ENCODE measurements at places on chromosomes 4 and X.

- DNase-seq = no peak
Observed at GRCh38 chrX:118383120-118383519, 37.2 kb downstream of the WDR44 start.

DNA sequence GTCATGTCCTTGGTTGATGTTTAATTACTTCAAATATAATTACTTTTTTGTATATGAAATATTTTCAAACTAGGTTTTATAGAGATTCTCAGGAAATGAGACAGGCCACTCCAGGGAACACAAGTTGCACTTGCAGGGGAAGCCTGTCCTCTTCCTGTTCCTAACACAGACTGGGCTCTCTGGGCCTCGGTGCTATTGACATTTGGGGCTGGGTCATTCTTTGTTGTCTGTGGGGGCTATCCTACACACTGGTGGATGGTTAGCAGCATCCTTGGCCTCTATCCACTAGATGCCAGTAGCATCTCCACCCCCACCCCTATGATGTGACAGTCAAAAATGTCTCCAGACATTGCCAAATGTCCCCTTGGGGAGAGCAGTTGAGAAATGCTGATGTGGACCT is 49.3 kb upstream of the MAP3K15 start:
- no peak for DNase-seq

DNA sequence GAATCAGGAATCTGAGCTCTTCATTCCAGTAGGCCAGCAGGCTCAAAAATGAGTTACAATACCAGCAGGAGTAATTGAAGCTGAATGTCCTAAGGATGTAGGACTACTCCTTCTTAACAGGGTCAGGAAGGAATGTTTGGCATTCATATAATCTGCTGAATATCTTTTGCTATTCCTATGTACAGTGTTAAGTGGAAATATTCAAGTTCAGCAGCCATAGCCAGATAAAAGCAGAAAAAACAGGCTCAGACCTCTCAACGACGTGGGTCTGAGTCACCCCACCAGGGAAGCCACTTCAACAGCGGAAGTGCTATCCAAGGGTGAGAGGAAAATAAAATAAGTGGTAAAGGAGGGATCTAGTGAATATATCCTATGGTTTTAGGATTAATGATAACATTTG is 577.0 kb downstream of the SPOCK3 start:
- DNase-seq = peak; percentile 83

- no peak for DNase-seq
Observed at GRCh38 chr4:89352541-89352940, 44.9 kb upstream of the GPRIN3 start.

DNA sequence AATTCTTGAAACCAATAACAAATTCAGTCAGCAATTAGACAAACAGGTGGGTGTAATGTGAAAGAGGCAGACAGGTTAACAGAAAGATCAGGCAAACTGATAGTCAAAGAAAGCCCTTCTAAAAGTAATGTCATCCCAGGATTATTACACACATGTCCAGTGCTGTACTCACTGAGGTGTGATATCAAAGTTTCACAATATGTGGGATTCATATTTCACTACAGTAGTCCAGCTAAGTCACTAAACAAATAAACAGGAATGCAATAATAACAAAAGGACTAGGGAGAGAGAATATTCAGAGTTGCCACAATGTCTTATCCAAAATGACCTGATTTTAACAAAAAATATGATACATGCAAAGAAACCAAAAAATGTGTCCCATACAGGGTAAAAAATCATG is 787.5 kb downstream of the FSTL5 start:
- no peak for DNase-seq

GRCh38 chrX:134847133-134847532 is 143.7 kb upstream of the SMIM10 start:
- no peak for DNase-seq

- DNase-seq = no peak
Observed at GRCh38 chr4:151644622-151645021, 116.2 kb downstream of the GATB start.

DNA sequence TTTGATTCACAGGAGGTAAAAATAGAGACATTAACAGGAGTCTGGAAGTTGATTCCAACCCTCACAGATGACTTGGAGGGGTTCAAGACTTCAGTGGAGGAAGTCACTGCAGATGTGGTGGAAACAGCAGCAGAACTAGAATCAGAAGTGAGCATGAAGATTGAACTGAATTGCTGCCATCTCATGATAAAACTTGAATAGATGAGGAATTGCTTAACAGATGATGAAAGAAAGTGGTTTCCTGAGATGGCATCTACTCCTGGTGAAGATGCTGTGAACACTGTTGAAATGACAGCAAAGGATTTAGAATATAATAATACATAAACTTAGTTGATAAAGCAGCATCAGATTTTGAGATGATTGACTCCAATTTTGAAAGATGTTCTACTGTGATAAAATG is 76.5 kb downstream of the RELL1 start:
- DNase-seq = no peak

GRCh38 chr4:7618361-7618760 is 183.6 kb upstream of the PSAPL1 start:
- DNase-seq = no peak

- no peak for DNase-seq
Observed at GRCh38 chr4:132386130-132386529, 763.0 kb upstream of the PCDH10 start.

GRCh38 chr4:151667048-151667447 is 93.8 kb downstream of the GATB start:
- peak; percentile 81 for DNase-seq

GRCh38 chrX:38678183-38678582 is 116.8 kb downstream of the TSPAN7 start:
- no peak for DNase-seq

- peak; percentile 60 for DNase-seq
Observed at GRCh38 chrX:44675362-44676024, 132.8 kb upstream of the FUNDC1 start.

DNA sequence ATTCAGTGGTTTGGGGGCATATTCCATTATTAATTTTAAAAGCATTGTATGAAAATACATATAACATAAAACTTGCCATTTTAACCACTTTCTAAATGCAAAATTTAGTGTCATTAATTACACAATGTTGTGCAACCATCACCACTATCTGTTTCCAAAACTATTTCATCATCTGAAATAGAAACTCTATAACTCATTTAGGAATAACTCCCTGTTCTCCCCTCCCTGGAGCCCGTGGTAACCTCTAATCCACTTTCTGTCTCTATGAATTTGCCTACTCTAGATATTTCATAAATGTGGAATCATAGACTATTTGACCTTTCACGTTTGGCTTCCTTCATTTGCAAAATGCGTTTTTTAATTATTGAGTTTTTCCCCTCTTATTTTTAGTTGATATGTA is 101.4 kb upstream of the GPC4 start:
- no peak for DNase-seq

DNA sequence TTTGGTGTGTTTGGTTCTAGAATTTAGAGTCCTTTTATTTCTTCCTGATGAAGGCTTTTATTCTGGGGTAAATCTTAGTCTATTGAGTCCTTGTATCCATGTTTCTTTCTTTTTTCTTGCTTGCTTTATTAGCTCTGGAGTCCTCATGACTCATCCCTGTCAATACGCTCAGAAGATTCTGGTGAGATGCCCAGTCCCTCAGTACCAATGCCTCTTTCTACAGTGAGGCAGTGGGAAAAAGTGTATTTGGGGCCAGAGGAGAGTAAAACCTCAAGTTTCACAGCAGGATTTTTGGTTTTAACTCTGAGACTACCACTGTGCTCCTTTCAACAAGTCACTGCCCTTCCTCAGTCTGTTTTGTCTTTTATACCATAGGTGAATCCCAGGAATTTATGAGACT is 368.0 kb downstream of the GBA3 start:
- DNase-seq = no peak

GRCh38 chr4:104128850-104129213 is 365.9 kb downstream of the CXXC4 start:
- no peak for DNase-seq

DNA sequence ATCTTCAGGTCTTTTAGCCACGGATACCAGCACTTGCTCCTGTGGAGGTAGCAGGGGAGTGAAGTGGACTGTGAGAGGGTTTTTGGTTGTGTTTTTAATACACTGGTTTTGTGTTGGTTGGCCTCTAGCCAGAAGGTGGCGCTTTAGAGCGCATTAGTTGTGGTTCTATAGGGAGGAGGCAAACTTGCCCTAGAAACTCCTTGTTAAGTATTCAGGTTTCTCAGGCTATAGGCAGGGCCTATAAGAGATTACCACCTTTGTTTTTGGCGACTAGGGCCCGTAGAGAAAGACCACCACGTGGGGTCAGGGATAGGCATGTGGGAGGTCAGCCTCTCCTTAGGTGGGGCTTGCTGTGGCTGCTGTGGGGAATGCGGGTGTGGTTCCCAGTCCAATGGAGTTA is 221.6 kb upstream of the SPANXN4 start:
- no peak for DNase-seq

- DNase-seq = no peak
Observed at GRCh38 chr4:13917015-13917414, 289.5 kb upstream of the BOD1L1 start.

GRCh38 chr4:163902417-163902816 is 407.9 kb downstream of the TMA16 start:
- DNase-seq = no peak

GRCh38 chr4:1293991-1294390 is 4.3 kb downstream of the MAEA start:
- DNase-seq = no peak

GRCh38 chrX:69210581-69210980 is 45.3 kb upstream of the PJA1 start:
- DNase-seq = no peak

DNA sequence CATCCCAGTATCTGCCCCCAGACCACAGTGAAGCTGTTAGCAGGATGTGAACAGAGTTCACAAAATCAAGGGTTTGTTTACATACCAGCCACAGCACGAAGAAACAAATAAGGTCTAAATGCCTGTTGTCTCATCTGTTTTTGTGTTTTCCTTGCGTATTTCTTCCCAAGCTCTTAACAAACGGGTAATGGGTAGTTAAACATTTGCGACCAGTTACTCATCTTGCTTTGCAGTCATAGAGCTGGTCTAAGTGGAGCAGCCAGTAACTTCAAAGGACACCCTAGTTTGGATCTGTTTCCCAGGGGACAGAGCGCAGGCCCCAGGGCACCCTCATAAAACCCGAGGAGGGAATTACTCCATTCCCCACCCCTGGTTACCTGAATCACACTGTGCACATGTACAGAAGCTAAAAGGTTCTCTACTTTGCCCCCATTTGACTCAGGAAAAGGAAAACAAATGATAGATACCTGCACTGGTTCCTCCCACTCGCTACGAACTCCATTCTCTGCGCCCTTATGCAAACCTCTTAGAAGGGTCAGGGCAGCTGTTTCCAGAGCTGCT is 68.8 kb downstream of the MAML3 start:
- no peak for DNase-seq

DNA sequence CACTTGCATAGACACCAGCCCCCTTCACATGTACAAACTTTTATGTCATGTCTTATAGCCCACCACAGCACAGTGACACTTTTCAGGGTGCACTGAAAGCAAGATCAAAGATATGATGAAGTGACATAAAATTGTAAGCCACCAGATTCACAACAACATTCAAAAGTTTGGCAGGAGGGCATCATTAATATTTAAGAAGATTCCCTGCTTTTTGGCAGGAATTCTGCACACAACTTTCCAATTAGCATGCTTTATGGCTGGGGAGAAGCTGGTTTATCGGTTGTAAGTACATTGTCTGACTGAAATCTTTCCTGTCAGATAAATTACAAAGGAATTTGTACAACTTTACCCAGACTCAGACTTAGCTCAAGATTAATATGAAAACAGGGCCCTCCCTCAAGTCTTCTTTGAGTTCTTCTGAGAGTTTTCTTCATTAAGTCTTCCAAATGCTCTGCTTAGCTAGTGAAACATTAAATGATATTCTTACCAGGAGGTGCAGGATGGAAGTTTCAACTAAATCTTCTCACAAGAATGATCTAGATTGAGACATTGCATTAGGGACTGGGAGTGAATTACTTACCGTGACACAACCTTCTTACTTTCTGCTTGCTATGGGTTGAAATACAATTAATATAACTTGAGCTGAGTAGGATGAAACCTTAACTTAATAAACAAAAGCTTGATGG is 523.8 kb downstream of the PPARGC1A start:
- DNase-seq = no peak

DNA sequence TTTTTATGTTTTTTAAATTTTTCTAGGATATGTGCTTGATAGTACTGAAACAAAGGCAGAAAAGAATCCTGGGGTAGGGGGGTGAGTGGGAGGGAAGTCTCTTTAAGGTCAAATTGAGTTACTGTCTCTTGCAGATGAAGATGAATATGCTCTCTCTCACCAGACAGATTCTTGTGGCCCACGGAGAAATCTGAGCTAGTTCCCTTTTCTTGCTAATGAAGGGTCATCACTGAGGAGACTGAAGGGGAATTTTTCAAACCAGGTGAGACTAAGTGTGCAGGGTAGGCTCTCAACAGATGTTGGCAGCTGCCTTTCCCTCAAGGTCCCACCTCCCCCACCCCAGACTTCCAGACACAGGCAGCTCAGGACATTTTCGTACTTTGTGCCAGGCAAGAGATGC is 21.5 kb downstream of the FAM9C start:
- DNase-seq = no peak

DNA sequence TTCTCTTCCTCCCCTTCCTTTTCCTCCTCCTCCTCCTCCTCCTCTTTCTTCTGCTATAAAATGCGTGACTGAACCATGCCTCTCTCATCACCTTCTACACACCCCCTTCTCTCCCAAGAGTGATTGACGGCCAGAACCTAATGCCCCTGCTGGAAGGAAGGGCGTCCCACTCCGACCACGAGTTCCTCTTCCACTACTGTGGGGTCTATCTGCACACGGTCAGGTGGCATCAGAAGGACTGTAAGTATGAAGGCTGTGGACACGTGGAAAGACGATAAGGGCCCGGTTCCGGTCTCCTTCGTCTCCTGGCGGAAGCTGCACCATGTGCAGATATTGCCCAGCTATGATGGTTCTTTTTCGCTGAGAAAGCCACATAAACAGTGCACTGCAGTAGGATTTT is 12.1 kb upstream of the ARSF start:
- no peak for DNase-seq

- DNase-seq = no peak
Observed at GRCh38 chr4:63784822-63785221, 624.4 kb downstream of the TECRL start.

Data from umbilical cord (tissue), 2 donors.